ENCODE measurements at places on chromosomes 12 and 14.
A peak's percentile ranks its signal among the peaks of the same experiment; 100 is the strongest.

- no peak for DNase-seq
Measured at GRCh38 chr12:29024117-29024516, 125.0 kb upstream of the FAR2 start.

GRCh38 chr14:106840991-106841390, 1314.6 kb downstream of the TMEM121 start:
- no peak for DNase-seq

DNA sequence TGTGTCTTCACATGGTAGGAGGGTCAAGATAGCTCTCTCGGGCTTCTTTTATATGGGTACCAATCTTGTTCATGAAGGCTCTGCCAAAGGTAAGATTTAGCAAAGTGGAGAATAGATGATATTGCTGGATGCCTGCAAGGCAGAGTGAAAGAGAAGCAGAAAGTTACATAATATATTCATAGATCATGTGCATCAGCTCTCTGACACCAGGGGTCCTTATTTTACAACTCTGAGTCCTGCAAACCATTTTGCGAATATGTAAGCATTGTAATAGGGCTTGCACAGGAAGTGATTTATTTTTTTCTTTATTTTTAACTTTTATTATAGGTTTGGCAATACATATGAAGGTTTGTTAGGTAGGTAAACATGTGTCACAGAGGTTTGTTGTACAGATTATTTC, 31.8 kb downstream of the CRADD start:
- DNase-seq: no peak

- DNase-seq: no peak
Measured at GRCh38 chr12:30016540-30017055, 232.9 kb upstream of the TMTC1 start.

DNA sequence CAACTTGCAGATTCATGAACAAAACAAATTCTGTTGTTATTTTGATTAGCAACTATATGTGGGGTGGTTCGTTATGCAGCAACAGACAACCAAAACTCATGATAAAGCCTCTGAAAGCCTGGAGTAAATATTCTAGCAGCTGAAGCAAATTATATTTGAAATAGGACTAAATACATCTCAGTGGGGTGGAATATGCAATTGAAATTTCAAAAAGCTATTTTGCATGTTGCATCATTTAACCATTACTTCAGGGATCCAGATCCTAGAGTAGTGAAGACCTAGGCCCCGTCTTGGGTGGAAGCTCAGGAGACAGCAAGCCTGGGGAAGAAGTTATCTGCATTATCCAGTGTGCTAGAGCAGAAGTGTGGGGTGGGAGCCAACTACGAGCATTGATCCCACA, 114.7 kb downstream of the PPM1A start:
- DNase-seq: no peak

DNA sequence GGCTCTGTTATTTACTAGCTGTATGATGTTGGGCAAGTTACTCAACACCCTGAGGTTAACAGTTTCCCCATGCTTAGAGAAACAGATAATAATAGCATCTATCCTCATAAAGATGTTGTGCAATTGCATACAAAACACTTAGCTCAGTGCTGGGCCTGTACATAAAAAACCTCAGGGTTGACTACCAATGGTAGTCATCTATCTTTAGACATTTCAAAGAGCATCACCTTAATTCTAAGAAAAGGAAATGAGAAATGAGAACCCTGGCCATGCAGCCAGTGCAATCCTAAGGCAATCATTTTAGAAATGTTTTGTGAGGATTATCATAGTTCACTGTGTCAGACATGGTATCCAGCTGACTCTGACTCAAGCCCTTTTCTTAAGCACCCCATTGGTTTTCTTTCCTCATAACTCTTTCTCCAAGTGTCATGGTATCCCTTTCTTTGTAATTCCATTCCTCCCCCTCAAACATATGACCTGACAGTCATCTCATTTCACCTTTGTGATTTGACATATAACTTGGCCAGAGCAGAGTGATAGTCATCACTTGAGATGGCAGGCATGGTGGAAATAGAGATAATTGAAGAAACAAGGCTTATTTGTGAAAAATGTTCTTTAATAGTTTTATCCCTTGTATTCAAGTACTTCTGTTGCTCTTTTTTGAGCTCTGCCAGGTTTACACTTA, 29.5 kb upstream of the OSBPL8 start:
- DNase-seq: no peak

GRCh38 chr12:88132392-88132791, 9.5 kb downstream of the CEP290 start:
- no peak for DNase-seq

GRCh38 chr14:97074456-97074855, 277.3 kb downstream of the VRK1 start:
- DNase-seq: no peak

DNA sequence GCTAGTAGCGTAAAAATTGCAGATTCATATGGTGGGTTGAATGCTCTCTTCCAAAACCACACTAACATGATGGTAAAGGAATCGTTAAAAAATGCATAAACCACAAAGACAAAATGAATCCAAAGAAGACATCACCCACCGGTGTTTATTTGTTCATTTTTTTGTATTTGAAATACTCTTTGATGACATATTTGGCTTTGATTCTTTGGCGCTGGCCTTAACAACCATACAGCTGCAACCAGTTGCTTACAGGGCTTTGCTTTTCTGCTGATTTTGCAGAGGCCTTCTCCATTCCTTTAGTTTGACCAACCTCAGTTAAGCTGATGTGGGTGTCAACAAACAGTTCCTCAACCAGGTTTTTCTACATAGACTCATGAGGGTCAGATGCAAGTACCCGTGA, 103.5 kb downstream of the CACNA1C start:
- DNase-seq: no peak

- DNase-seq: no peak
Measured at GRCh38 chr12:49046129-49046895, 14.3 kb downstream of the KMT2D start.

- peak; percentile 77 for DNase-seq
Measured at GRCh38 chr14:45251912-45252311, 1.1 kb downstream of the MIS18BP1 start.

DNA sequence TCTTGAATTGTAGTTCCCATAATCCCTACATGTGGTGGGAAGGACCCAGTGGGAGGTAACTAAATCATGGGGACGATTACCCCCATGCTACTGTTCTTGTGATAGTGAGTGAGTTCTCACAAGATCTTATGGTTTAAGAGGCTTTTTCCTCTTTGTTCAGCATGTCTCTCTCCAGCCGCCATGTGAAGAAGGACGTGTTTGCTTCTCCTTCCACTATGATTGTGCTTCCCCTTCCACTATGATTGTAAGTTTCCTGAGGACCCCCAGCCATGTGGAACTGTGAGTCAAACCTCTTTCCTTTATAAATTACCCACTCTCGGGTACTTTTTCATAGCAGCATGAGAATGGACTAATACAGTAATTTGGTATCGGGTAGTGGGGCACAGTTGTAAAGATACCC, 97.3 kb downstream of the PPP1R12A start:
- DNase-seq: no peak

GRCh38 chr14:99687284-99688209, 3.4 kb downstream of the CYP46A1 start:
- no peak for DNase-seq

- DNase-seq: peak; percentile 42
Measured at GRCh38 chr12:24948757-24949722, at the start of gene BCAT1. Gene BCAT1 (minus strand): TSS chr12:24949101. CDS start chr12:24948932, 169 bp downstream.

GRCh38 chr14:103206836-103207387, 83.7 kb downstream of the TNFAIP2 start:
- no peak for DNase-seq

DNA sequence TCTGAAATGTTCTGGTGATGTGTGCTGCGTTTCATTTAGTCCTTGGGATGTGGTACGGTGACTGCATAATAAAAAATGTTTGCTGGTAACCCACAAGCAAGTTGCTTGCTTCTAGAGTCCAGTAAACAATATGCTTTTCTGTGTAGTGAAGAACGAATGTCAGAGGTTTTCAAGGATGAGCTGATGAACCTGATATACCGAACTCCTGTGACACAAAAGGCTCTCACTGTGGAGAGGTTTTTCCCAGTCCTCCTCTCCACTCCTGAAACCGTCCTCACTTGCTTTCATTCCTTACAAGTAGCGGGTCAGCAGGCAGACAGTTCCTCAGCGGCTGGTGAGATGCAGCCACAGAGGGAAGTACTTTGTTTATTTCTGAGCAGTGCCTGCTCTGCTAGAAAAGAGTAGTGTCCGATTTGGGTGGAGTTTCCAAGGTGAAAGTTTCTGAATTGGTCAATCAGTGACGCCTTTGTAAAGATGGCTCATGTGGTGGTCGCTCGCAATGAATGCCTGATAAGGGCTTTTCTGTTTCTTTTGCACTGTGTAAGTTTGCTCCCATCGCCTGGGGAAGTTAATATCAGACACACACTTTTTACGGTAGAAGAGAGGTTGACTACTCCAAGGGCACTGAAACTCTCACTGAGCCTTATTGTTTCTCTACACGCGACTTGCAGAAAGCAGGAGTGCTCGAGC, 3.0 kb downstream of the ETV6 start:
- peak; percentile 30 for DNase-seq
